Cerebellar nuclear complex (tissue), 1 donor: ENCODE measurements at places on chromosomes 12 and 14.
A peak's percentile ranks its signal among the peaks of the same experiment; 100 is the strongest.

DNA sequence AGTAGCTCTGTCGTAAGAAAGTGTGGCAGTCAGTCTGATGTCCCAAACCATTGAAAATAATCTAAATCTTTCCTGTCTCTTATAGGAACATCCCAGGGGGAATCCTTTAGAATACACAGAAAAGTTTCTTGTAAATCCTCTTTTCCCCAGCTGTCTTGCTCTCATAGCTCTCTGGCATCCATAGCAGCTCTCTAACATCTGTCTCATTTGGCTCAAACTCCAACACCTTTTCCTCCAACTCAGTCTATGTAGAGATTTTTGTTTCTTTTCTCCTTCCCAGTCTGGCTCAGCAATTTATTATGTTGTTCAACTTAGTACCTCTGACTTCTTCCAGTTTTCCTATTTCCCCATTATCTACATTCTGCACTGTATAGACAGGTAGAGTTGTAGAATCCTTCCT is 84.4 kb upstream of the NEDD1 start:
- no peak for DNase-seq

GRCh38 chr12:3743803-3744202 is 9.1 kb downstream of the CRACR2A start:
- DNase-seq, result no peak

GRCh38 chr12:121404734-121405133 is 4.8 kb downstream of the RNF34 start:
- DNase-seq, result no peak

GRCh38 chr12:16691624-16692023 is 85.7 kb upstream of the LMO3 start:
- DNase-seq, result no peak

- no peak for DNase-seq
Measured at GRCh38 chr12:27523305-27523641, 733 bp upstream of the PPFIBP1 start.

DNA sequence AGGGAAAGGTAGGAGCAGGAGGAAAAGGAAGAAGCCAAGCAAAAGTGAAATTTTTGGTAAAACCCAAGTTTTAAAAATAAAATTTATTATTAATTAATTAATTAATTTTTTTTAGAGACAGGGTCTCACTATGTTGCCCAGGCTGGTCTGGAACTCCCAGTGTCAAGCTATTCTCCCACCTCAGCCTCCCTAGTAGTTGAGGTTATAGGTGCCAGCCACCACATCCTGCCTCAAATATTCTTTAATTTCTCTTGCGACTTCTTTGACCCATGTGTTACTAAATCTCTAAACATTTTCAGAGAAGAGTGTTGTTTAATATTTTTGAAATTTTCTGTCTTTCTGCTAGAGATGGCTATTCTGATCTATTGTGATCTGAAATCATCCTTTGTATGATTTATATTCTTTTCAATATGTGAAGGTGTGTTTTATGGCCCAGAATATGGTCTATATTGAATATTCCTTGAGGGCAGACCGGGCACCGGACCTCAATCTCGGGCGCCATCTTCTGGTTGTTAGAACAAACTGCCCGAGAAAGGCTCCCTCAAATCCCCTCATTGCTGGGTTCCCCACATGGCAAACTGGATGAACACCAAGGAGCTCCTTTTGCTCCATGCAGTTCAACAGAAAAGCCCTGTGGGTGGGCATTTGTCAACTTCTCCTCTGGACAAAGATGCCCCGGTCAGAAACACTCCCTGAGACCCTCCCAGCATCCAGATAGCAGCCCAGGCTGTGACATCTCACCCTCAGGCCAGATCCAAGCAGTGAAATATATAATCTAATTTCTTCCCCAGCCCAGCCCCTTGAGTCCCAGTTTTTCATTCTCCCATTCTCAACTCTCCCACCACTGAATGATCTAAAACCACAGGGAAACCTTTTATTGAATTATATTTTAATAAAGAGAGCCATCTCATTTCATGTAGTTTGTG is 110.5 kb downstream of the ASCL4 start:
- DNase-seq, result no peak

DNA sequence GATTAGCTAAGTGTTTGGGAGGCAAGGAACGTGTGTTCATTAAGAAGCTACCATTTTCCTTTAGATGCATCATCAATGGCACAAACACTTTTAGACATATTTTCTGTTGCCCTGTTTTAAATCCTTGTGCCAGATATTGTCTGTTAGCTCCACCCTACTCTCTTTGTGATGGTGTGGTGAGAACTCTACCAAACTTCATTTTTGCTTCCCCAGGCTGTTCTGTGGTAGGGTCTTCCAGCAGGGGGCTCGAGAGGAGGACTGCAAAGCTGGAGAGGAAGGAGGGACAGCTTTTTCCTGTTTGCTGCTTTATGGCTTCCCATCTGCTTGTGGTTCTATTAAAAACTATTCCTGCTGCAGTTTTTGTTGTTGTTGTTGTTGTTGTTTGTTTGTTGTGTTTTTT is 23.8 kb upstream of the STRAP start:
- no peak for DNase-seq

- DNase-seq, result no peak
Measured at GRCh38 chr12:94207849-94208621, 59.7 kb downstream of the PLXNC1 start.

DNA sequence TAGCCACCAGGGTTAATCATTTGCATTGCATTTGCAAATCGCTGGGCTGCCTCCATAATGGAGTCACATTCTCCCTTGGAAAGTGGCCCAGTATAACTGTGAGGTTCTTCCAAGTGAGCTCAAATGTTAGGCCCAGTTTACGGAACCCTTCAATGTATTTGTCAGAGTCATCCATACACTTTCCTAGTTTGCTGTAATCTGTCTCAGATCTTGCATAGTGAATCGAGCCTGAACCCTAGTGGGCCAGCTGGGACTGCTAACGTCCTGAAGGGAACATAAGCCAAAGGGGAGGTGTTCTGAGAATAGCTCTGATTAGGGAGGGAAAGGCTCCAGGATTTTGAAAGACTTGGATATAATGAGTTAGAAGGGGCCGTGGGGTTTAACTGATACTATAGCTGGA is 406.3 kb downstream of the SLC6A15 start:
- DNase-seq, result no peak

DNA sequence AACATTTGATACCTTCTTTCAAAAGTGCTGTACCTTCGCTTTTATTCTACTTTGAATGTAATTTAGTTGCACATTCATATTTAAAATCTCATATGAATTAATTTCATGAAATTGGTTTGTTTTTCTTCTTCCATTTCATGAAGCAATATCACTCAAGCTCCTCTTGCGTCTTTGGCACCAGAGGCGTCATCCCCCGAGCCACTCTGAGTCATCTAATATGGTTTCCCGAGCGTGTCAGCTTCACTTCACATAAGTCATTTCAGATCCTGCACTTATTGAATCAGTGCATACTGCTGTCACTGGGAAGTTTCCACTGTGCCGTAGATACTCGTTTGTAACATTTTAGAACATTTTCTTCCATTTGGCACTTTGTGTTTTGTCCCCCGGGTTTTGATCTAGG is 105.6 kb downstream of the SLC25A47 start:
- no peak for DNase-seq

- peak; percentile 19 for DNase-seq
Measured at GRCh38 chr14:32576088-32576795, 247.1 kb downstream of the AKAP6 start.

GRCh38 chr12:40310211-40310610 is 85.4 kb downstream of the LRRK2 start:
- DNase-seq, result no peak

DNA sequence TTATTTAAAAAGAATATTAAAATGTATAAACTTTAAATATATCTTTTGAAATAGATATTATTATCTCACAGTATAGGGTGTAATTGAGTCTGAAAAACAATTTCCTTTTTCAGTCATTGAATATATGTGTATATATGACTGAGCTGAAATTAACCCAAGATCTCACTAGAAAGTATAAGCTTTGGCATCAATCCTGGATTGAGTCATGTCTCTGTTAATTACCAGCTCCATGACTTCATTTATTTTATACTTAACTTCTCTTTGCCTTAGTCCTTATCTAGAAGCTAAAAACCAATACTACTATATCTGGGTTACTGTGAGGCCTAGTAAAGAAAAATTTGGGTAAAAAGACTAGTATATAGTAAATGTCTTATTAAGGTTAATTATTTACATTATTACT is 1020.3 kb downstream of the LRFN5 start:
- DNase-seq, result no peak

GRCh38 chr14:35861204-35861868 is 35.2 kb downstream of the BRMS1L start:
- DNase-seq, result no peak

GRCh38 chr12:88546226-88546625 is 34.0 kb downstream of the KITLG start:
- no peak for DNase-seq

DNA sequence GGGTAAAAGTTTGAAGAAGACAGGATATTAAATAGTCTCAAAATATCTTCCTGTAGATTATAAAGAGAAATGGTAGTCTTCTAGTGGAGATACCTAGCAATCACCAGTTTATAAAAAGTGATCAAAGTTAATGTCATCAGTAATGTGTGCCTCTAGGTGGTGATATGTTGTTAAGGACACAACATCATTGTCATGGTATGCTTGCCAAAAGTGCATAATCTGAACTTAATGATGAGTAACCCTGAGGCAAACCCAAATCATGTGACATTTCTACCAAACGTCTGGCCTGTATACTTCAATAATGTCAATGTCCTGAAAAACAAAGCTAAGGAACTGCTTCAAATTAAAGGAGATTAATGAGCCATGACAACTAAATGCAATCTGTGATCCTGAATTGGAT is 214.7 kb downstream of the PHLDA1 start:
- no peak for DNase-seq

- DNase-seq, result no peak
Measured at GRCh38 chr14:60311417-60311816, 62.4 kb downstream of the PPM1A start.

DNA sequence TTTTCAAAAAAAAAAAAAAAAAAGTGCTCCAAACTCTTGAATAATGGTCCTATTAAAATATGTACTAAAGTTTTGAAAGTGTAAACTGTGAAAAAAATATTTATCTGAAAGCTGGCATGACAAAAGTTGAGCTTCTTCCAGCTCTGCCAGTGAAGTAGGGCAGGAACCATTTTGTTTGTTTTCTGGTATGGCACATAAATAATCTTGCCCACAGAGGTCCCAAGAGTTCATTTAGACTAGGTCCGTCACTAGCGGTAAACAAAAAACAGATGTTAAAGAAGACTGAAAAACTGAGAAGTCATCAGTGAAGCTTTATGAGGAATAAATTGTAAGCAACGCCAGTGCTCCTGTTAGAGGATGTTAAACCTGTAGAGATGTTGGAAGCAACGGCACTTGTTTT is 7.0 kb downstream of the ERP27 start:
- DNase-seq, result no peak

- no peak for DNase-seq
Measured at GRCh38 chr14:21382886-21383847, 652 bp downstream of the SUPT16H start.

DNA sequence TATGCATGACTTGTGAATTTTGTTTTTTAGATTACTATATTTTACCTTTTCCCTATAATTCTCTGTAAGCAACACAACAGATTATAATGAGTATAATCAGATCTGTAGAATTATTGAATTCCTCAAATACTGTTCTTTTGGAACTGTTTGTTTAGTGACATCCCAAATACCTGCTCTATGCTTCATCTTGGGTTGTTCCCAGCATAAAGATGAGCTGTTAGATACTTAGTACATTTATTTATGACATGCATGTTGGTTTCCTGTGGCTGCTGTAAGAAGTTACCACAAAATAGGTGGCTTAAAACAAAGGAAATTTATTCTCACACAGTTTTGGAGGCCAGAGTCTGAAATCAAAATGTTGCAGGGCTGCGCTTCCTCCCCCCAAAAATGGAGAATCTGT is 78.4 kb downstream of the PTPRR start:
- DNase-seq, result no peak

GRCh38 chr14:55313480-55313879 is 42.3 kb downstream of the FBXO34 start:
- no peak for DNase-seq

GRCh38 chr12:74985986-74986319 is 223.7 kb downstream of the KCNC2 start:
- DNase-seq, result no peak

DNA sequence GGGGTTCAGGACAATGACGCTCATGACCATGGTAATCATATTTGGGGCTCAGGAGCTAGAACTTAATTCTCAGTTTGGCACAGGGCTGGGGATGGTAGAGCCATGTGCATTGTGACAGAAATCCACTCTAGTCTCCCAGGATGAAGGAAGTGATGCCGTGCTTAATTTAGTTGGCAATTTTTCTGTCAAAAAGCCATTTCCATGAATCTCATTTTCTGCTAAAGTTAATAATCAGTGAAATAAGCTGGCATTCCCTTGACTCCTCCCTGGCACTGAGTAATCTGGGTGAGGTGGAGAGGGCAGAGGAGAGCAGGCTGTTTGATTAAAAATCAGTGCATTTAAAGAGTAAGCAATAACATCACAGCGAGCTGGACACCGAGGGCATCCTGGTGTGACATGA is 45.0 kb upstream of the GPR68 start:
- no peak for DNase-seq

- DNase-seq, result no peak
Measured at GRCh38 chr14:32469388-32470160, 140.5 kb downstream of the AKAP6 start.

- no peak for DNase-seq
Measured at GRCh38 chr14:62532181-62532580, 513.1 kb downstream of the KCNH5 start.

DNA sequence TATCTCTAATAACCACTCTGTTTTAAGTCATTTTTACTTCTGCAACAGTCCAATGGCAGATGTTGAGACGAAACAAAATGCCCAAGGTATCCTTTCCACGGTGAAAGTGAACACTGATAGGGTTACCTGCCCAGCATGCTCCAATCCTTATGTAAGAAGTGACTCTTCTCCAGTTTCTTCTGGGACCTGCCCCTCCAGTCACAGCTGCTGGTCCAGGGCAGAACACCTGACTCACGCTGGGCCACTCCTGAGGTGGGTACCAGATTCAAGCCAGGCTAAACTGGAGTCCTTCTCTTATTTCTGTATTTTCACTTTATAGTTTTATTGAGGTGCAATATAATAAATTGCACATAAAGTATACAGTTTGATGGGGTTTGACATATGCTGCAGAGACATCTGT is 16.7 kb downstream of the NT5DC3 start:
- DNase-seq, result no peak

GRCh38 chr12:47206450-47207339 is 126.9 kb upstream of the AMIGO2 start:
- DNase-seq, result no peak

DNA sequence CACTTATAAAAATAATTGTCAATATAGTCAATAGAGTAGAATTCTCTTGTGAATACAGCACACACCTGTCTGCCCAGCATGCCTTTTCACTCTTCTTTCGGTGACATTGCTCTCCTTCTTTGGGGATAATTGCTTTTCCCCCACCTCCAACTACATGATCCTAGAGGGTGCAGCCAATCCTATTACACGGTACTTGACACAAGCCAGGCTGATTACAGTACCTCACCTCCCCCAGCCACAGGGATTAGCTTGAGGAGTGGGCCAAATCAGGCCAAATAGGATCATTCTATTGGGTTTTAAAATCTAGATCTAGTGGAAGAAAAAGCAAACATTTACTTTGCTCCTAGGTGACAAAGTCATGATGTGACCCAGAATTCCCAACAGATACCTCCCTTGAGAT is 16.8 kb upstream of the NFYB start:
- DNase-seq, result no peak

GRCh38 chr12:97757481-97758193 is 295.0 kb downstream of the RMST start:
- no peak for DNase-seq
